GF-D8 (cell line): ENCODE measurements at places on chromosomes 3 and 15.

DNA sequence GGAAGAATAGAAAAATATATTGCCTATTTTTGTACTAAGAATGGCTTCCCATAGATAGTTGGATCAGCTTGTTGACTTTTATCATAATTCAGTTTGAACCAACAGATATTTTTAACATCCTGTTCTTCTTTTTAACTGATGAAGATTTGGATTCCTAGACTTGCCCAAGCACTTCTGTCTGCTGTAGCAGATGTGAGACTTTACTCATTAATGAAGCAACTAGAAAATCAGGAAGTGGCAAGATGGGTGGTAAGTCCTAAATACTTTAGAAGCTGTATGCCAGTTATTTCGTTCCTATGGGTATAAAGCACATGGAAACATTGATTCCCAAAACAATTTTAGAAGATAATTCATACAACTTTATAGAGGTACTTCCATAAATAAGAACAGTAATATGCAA, 8.4 kb downstream of the PIGB start:
- DNase-seq = peak; percentile 31

DNA sequence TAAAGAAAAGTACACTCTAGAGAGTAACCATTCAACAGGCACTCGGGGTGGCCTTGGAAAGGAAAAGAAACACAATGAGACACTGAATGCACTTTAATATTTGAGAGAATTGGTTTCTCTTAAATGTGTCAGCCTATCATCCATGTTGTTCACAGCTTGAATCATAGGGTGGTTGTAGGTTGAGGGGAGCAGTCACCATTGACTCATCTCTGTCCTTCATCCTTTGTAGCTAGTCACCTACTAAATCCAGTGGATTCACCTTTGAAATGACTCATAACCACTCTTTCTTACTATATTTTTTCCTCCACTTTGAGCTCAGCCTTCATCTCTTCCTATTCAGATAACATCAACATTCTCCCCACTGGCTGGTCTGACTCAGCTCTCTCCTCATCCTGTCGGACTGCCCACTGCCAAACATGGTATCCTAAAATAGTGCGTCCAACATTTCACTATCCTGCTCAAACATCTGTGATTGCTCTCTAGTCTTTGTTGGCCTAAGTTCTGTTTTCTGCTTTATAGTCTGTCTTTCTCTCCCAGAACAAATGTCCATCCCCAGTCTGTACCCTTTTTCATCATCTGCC, 182.7 kb upstream of the GADL1 start:
- no peak for DNase-seq

DNA sequence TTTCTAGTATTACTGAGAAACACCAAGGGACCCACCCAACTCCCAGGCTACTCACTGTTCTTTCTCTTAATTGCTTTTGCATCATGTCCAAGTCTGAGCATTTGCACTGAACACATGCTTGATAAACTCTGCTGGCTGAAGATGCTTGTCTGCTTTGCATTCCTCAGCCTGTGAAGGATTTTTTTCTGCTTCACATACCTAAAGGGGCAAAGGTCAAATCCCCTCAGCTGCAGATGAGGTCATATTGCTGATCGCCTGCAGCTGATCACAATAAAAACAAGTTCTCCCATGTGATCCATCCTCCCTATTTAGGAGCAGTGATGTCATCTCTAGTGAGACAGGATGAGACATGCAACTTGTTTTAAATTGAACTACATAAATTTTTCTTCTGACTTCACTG, 84.6 kb upstream of the DCBLD2 start:
- DNase-seq = no peak

- DNase-seq = no peak
These were observed 154.1 kb downstream of the TJP1 start for GRCh38 chr15:29668120-29668602.

DNA sequence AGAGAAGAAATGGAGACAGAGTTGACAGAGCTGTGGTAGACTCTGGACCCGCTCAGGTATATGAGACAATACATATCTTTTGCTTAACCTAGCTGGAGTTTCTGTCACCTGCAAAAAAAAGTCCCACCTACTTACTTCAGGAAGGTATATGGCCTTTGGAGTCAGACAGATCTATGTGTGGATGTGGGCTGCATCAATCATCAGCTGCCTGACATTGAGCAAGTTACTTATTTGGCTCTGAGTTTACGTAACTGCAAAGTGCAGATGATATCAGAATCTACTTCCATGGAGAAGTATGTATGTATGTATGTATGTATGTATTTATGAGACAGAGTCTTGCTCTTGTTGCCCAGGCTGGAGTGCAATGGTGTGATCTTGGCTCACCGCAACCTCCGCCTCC, 124.3 kb downstream of the MYLK start:
- DNase-seq = peak; percentile 1

DNA sequence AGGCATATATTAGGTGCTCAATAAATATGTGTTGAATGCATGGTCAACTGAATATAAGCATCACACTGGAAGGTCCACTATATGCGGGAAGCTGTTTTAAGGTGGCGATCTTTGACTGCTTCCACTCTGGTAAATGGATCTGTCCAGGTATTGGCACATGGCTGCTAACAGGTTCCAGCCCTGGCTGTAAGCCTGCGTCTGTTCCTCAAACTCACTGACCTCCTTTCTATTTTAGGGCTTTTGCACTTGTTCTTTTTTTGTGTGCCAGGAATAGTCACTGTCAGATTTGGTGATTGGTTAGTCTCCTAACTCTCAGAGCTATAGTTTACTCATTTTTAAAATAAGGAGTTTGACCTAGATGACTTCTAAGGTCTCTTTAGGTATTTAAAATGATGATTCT, 46.2 kb downstream of the ADAMTSL3 start:
- no peak for DNase-seq

GRCh38 chr3:112744106-112744505, 102.6 kb downstream of the CD200R1L start:
- DNase-seq = no peak

- DNase-seq = no peak
These were observed 532 bp upstream of the RTP1 start for GRCh38 chr3:187196573-187197334.

- no peak for DNase-seq
These were observed 984 bp upstream of the DUT start for GRCh38 chr15:48330105-48330785.

GRCh38 chr15:63287109-63287508, 9.7 kb downstream of the APH1B start:
- DNase-seq = no peak

DNA sequence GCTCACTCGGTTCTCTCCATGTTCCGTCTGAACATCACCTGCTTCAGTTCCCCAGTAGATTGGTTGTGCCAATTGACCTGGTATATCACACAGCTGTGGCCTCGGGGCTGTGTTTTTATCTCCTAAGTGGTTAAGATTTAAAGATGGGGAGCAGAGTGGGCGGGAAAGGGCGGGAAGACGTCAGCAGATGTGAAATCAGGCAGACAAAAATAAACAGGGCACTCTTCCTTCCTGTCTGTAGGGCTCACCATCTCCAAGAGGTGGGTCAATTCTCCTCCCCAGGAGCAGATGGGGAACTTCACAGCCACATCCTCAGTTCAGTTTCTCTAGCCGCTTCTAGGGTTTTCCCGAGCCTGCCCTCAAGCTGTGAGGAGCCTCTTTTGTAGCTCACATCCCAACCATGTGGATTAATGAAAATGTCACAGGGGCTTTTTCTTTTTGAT, 26.8 kb upstream of the LIMD1 start:
- DNase-seq = no peak

GRCh38 chr3:153901991-153902390, 219.2 kb upstream of the ARHGEF26 start:
- no peak for DNase-seq

DNA sequence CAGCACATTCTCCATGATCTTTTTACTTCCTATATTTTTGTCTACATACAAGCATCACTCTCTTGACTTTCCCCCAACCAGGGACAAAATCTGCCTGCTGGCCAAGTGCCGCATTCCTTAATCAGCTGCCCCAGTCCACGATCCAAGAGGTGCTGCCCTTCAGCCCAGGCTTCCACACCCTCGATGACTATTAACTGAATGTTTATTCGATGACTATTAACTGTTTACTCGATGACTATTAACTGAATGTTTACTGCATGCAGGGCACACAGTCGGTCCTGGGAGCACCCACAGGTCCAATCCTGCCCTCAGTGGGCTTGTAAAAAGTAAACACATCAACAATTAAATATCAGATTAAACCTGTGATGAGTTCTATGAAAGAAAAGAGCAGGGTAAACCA, 256.9 kb downstream of the ARRDC4 start:
- no peak for DNase-seq

DNA sequence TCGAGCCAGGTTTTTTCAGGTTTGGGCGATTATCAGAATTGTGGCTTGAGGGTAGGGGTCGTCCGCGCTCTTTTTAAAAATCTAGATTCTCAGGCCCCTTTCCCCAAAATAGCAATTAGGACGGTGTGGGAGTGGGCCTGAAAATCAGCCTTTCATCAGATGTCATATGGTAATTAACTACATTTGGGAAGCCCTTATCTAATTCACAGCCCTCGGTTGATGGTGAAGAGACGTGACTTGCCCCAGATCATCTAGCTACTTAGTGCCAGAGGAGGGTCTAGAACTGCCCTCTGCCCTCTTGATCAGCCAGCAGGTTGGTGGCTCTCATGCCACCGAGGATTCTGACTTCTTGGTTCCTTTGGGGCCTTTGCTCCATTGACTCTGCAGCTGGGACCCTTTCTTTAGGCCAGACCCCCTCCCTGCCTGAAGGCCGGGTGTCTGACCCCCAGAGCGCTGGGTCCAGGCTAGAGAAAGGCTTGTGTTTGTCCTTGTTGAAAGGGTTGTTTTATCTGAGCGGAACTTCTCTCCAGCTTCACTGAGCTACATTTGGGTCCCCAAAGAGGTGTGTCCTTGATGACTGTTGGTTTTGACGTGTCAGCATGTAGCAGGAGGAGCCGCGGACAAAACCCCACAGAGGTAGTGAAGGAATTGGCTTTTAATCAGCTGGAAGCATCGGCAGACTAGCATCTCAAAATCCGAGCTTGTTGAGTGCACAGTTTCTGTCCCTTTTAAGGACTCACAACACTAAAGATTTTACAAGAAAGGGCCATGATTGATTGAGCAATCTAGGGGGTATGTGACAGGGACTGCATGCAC, 857 bp downstream of the AEN start:
- no peak for DNase-seq

DNA sequence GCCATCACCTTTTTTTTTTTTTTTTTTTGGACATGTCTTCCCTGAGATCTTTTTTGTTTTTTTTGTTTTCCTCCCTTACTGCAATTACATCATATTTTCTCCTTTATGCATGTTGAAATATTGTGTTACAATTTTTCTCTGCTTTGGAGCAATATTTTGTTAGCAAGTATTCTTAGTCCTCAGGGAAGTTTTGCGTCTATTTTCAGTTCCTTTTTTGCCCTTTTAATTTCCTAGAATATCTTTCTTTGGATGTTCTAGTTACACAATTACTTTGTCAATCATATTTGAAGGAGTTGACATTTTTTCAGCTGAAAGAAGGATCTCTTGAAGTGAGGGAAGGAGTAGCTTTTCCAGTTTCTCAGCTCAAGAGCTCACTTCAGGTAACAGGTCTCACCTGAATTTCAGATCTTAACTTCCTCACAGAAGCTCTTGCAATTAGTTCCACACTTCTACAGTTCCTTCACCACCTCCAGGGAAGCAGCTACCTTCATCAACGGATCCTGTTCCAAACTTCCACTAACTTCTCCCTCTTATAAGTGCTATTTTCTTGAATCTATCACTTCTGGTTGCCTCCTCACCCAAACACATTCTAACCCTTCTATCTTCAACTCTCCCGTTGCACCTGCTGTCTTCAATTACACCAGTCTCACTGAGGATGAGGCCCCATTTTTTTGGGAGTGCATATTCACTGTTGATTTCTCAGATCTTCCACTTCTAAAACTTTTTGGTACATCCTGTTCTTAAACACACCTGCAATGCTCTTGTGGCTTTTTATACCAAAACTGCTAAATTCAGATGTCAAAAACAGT, 57.8 kb upstream of the CPOX start:
- DNase-seq = no peak

- DNase-seq = peak; percentile 72
These were observed 2.8 kb downstream of the HEMK1 start for GRCh38 chr3:50572158-50572557.

DNA sequence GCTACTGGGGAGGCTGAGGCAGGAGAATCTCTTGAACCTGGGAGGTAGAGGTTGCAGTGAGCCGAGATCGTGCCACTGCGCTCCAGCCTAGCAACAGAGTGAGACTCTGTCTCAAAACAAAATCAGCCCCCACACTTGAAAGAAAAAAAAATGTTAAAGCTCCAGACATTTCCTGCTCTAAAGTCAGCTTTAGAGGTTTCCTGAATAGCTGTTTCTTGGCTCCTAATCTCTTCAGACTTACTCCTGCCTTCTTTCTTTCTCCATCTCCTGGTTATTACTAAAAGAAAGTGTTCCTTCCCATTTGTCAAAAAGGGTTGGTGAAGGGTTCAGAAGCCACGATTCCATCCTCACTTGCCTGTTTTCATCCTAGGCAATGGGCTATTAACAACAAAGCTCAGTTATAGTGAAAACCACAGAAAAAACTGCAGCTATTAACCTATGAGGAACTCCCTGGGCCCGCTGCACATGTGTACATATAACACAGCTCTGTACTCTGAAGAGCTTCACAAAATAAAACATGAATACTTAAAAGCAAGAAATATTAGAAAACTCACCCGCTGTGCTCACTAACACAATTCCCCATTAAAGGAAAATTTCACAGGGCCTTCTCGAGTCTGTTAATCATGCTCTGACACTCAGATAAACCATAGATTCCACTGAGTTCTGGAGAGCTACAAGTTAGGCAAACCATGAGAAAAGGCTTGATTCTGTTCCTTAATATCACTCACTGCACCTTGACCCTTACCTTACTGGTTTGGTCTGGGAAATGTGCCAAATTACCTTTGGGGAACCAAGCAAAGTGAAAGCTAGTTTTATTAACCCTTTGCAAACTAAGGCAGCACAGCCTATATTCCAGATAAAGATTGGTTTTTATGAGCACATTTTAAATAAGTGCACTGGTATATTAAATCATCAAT, 89.9 kb upstream of the TSPAN3 start:
- DNase-seq = peak; percentile 25

- DNase-seq = peak; percentile 41
These were observed 91.3 kb downstream of the SHQ1 start for GRCh38 chr3:72756900-72757299.

- no peak for DNase-seq
These were observed 25.7 kb upstream of the WNT5A start for GRCh38 chr3:55512571-55513343.

- no peak for DNase-seq
These were observed 21.3 kb upstream of the BNC1 start for GRCh38 chr15:83305704-83306291.

GRCh38 chr3:64316971-64317370, 91.7 kb upstream of the PRICKLE2 start:
- DNase-seq = no peak
